Thymus (tissue), 14 donors: ENCODE measurements at places on chromosomes 3 and 15. TPM values are rescaled to one million over a fixed set of nuclear protein-coding genes. Genes with fewer than 3 reads are reported as not detected.

The GALNT15 gene
- total RNA-seq, result 2.6 TPM

DNA sequence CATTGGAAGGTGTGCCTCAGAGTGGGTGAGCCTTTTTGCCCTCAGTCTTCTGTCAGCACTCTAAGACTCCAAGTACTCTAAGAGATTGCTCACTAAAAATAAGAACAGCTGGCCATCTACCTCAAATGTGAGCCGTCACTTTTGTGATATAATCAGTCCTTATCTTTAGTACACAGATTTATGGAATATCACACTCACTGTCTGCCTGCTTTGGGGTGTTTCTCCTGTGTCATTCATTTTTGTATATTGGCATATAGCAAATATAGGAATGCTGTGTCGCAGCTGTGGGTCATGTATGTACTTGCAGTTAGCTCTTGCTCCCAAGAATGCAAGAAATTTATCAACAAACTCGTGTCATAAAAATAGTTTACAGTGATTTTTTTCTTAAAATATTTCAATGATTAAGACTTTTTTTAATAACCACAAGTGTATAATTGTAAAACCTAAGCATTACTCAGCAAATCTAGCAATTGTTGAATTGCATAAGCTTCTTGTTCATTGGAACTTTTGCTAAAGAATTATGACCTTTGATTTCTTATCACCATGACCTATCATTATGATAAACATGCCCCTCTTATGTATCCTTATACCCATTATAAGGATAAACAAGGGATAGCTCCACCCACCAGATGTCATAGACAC, 18.8 kb downstream of the SETD5 start:
- H3K27me3 ChIP-seq, result no peaks in the 10 kb centered on the region
- no peak overlapping the region for H3K4me3 ChIP-seq
- no peaks in the 10 kb centered on the region for H3K36me3 ChIP-seq
- no peak overlapping the region for H3K27ac ChIP-seq
- peaks cover 4% of the 10 kb centered on the region for H3K4me1 ChIP-seq
- no peak for DNase-seq

DNA sequence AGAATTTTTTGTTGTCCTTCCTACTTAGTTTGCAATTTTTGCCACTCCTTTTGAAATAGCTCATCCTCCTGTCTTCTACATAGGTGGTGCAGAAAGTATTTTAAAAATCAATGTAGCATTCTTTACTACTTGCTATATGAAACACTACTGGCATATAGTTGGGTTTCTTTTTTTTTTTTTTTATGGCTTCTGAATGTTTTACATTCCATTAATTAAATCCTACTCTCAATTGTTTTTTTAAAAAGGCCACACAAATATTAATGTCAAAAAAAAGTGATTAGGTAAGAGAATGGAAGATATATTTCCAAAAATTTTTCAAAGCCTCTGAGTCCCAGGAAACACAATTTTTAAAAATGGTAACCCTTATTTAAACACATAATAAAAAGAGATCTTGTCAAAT, 262.6 kb downstream of the MAGI1 start:
- DNase-seq, result no peak
- no peak overlapping the region for H3K4me3 ChIP-seq
- no peaks in the 10 kb centered on the region for H3K4me1 ChIP-seq
- no peaks in the 10 kb centered on the region for H3K27me3 ChIP-seq
- no peaks in the 10 kb centered on the region for H3K36me3 ChIP-seq

- no peak for DNase-seq
- no peaks in the 10 kb centered on the region for H3K36me3 ChIP-seq
- H3K27ac ChIP-seq, result peak overlapping the region; percentile 98
- H3K4me1 ChIP-seq, result peaks cover 9% of the 10 kb centered on the region
These were observed 692 bp downstream of the STT3B start for GRCh38 chr3:31533169-31534064.

GRCh38 chr15:80173022-80173759, 20.4 kb downstream of the FAH start:
- DNase-seq, result peak; percentile 40
- H3K27me3 ChIP-seq, result no peaks in the 10 kb centered on the region
- H3K27ac ChIP-seq, result no peak overlapping the region

DNA sequence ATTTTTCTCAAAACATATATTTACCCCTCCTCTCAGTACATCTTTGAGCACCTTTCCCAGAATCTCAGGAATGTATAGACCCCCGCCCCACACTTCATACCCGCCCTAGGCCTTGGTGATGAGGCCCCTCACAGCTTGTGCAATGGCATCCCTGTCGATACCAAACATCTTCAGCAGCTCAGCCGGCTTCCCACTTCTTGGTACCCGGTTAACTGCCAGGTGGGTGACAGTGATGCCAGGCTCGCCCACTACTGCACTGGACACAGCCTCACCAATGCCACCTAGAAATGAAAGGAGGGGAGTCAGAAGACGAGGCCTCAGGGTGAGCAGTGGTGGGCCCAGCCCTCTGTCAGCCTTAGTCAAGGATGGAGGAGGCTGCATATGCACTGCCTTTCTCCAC, 30.2 kb downstream of the TKT start:
- no peaks in the 10 kb centered on the region for H3K4me1 ChIP-seq
- H3K27me3 ChIP-seq, result no peaks in the 10 kb centered on the region
- no peak overlapping the region for H3K4me3 ChIP-seq

DNA sequence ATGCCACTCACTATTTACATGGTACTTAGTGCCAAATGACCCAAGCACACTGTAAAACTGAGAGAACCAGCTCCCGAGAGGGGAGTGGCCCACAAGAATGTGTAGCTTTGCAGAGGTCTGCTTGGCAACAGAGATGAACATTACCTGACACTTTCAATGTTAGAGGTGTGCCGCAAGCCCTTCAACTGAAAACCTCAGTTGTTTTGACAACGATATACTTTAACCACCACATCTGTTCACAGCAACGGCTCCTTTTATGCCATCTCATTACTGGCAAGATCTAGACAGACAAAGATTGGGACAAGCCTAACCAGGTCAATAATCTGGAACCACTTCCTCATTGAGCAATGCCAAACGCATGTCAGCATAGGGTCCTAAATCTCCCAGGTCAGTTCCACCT, 23.7 kb downstream of the NEK10 start:
- no peak overlapping the region for H3K4me3 ChIP-seq
- peak; percentile 53 for DNase-seq
- H3K27ac ChIP-seq, result no peak overlapping the region
- no peaks in the 10 kb centered on the region for H3K36me3 ChIP-seq
- H3K27me3 ChIP-seq, result no peaks in the 10 kb centered on the region

DNA sequence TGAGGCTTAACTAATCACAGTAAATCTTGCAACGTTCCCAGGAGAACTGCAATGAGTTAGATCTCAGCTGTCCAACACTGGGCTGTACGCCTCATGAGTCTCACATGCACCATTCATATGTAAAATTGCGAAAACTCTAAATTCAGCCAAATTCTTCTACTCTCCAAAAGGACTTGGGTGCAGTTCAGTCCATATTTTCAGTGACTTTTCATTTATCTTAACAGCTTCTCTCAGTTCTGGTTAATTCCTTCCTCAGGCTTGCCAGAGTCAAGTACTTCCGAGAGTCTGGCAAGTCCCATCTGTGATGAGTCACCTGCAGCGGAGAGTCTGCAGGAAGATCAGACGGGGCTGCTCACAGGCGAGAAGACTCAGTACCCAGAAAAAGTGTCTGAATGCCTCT, 11.5 kb downstream of the CCDC80 start:
- no peaks in the 10 kb centered on the region for H3K36me3 ChIP-seq
- H3K4me3 ChIP-seq, result no peak overlapping the region
- H3K27ac ChIP-seq, result no peak overlapping the region
- H3K4me1 ChIP-seq, result no peaks in the 10 kb centered on the region
- no peak for DNase-seq
- no peaks in the 10 kb centered on the region for H3K27me3 ChIP-seq

The FMN1 gene
- total RNA-seq, result 2.6 TPM

- H3K4me1 ChIP-seq, result no peaks in the 10 kb centered on the region
- H3K27ac ChIP-seq, result no peak overlapping the region
- no peak for DNase-seq
- no peaks in the 10 kb centered on the region for H3K36me3 ChIP-seq
These were observed 12.6 kb downstream of the TM6SF1 start for GRCh38 chr15:83119968-83120581.

The P2RY12 gene
- total RNA-seq, result 2.9 TPM

- H3K27ac ChIP-seq, result no peak overlapping the region
- DNase-seq, result no peak
- no peaks in the 10 kb centered on the region for H3K27me3 ChIP-seq
- no peak overlapping the region for H3K4me3 ChIP-seq
- no peaks in the 10 kb centered on the region for H3K4me1 ChIP-seq
These were observed 320.4 kb downstream of the CTNNB1 start for GRCh38 chr3:41519746-41520145.

The COL8A1 gene
- total RNA-seq, result 0.09 TPM

The SLC12A1 gene
- 0.05 TPM for total RNA-seq

GRCh38 chr15:32030795-32031194, 480 bp downstream of the CHRNA7 start:
- DNase-seq, result no peak
- no peaks in the 10 kb centered on the region for H3K36me3 ChIP-seq
- no peak overlapping the region for H3K27ac ChIP-seq
- peaks cover 31% of the 10 kb centered on the region for H3K27me3 ChIP-seq

The SMC4 gene
- 129 TPM for total RNA-seq

DNA sequence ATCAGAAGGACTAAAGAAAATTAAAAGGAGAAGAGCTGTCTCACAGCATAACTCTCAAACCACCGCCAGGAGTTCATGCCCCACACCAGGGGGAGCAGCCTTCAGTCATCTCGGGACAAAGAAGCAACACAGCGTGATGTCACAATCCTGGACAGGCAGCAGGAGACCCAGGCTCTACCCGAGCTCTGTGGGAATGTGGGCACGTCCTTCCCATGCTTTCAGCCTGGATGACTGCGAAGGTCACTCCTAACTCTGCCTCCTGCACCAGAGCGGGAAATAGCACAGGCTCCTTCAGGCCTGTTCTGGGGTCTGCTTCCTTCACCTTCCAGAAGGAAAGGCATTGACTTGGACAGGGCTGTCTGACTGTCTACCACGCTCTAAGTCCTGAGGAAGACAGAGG, 31.3 kb downstream of the NOX5 start:
- no peaks in the 10 kb centered on the region for H3K4me1 ChIP-seq
- no peak for DNase-seq
- no peaks in the 10 kb centered on the region for H3K27me3 ChIP-seq
- no peak overlapping the region for H3K27ac ChIP-seq

GRCh38 chr3:101379658-101380376, 59.4 kb upstream of the IMPG2 start:
- H3K27me3 ChIP-seq, result no peaks in the 10 kb centered on the region
- H3K27ac ChIP-seq, result no peak overlapping the region
- no peak for DNase-seq
- H3K36me3 ChIP-seq, result peaks cover 4% of the 10 kb centered on the region
- H3K4me1 ChIP-seq, result no peaks in the 10 kb centered on the region
- H3K4me3 ChIP-seq, result no peak overlapping the region

DNA sequence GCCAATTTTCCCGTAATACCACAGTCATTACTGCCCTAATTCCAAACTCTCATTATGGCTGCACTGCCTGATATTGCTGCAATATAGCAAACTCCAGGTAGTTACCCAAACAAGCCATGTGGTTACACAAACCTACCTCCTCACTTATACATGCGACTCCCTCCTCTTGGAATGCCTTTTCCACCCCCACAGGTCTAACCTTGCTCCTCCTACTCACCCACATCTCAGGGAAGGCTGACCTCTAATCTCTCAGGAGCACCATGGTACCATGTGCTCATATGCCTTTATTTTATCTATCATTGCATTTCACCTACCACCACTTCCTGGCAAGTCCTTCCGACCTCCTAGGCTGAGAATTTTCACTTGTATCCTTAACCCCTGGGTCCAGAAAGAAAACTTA, 2.9 kb downstream of the RBPMS2 start:
- no peaks in the 10 kb centered on the region for H3K4me1 ChIP-seq
- no peak for DNase-seq
- no peaks in the 10 kb centered on the region for H3K36me3 ChIP-seq
- H3K27me3 ChIP-seq, result peaks cover 61% of the 10 kb centered on the region
- H3K4me3 ChIP-seq, result no peak overlapping the region

The CCR4 gene
- total RNA-seq, result 32.8 TPM

The HRG gene
- total RNA-seq, result not detected

The ADAMTS7 gene
- total RNA-seq, result 0.47 TPM

- DNase-seq, result no peak
- H3K27ac ChIP-seq, result no peak overlapping the region
- H3K27me3 ChIP-seq, result no peaks in the 10 kb centered on the region
- no peaks in the 10 kb centered on the region for H3K4me1 ChIP-seq
- H3K36me3 ChIP-seq, result no peaks in the 10 kb centered on the region
- no peak overlapping the region for H3K4me3 ChIP-seq
These were observed 28.1 kb upstream of the MCTP2 start for GRCh38 chr15:94203306-94203705.

GRCh38 chr15:71538181-71538580, 272.2 kb upstream of the NR2E3 start:
- no peak for DNase-seq
- H3K27me3 ChIP-seq, result no peaks in the 10 kb centered on the region
- no peaks in the 10 kb centered on the region for H3K36me3 ChIP-seq
- H3K4me1 ChIP-seq, result no peaks in the 10 kb centered on the region

DNA sequence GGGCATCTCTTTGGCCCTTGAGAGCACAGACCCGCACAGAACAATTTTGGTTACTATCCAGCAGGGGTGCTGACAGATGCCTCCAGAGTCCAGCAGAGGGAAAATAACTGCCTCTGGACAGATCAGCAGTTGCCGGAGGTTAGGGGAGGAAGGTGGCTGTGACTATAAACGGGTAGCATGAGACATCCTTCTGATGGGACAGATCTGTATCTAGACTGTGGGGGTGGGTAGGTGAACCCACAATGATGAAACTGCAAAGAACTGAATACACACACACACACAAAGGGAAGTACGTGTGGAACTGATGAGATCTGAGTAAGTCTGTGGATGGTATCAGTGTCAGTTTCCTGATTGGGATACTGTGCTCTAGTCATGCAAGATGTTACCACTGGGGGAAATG, 21.2 kb downstream of the ADAMTS7 start:
- H3K27ac ChIP-seq, result no peak overlapping the region
- no peaks in the 10 kb centered on the region for H3K27me3 ChIP-seq
- no peak for DNase-seq
- H3K4me1 ChIP-seq, result no peaks in the 10 kb centered on the region
- H3K4me3 ChIP-seq, result no peak overlapping the region
- H3K36me3 ChIP-seq, result no peaks in the 10 kb centered on the region

The RPL32 gene
- total RNA-seq, result 3,219 TPM

The NR2E3 gene
- total RNA-seq, result 0.05 TPM

The COPG1 gene
- total RNA-seq, result 74.7 TPM

- no peak for DNase-seq
- no peaks in the 10 kb centered on the region for H3K27me3 ChIP-seq
- no peak overlapping the region for H3K4me3 ChIP-seq
- H3K27ac ChIP-seq, result no peak overlapping the region
- H3K4me1 ChIP-seq, result no peaks in the 10 kb centered on the region
- no peaks in the 10 kb centered on the region for H3K36me3 ChIP-seq
These were observed 289.6 kb downstream of the EFHB start for GRCh38 chr3:19644405-19644804.

DNA sequence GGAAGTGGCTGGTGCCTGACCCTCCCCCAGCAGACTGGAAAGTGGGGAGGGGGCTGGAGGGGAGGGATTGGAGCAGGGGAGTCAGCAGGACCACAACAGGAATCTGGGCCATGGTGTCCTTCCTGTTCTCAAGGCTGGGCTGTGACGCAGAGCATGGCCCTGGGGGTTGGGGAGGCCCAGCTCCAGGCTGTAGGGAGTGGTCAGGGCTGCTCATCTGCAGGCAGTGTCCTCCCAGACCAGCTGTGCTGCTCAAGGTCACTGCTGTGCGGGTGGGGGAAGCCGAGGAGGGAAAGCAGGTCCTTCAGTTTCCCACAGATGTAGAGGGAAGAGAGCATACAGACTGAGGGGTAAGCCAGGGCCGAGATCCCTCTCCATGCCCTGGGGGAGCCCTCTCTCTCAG, 40.7 kb downstream of the CYP11A1 start:
- H3K36me3 ChIP-seq, result no peaks in the 10 kb centered on the region
- no peak overlapping the region for H3K27ac ChIP-seq
- no peaks in the 10 kb centered on the region for H3K27me3 ChIP-seq
- no peaks in the 10 kb centered on the region for H3K4me1 ChIP-seq
- no peak overlapping the region for H3K4me3 ChIP-seq

The SI gene
- total RNA-seq, result 0.05 TPM
